ENCODE measurements at places on chromosomes 2 and 18.

DNA sequence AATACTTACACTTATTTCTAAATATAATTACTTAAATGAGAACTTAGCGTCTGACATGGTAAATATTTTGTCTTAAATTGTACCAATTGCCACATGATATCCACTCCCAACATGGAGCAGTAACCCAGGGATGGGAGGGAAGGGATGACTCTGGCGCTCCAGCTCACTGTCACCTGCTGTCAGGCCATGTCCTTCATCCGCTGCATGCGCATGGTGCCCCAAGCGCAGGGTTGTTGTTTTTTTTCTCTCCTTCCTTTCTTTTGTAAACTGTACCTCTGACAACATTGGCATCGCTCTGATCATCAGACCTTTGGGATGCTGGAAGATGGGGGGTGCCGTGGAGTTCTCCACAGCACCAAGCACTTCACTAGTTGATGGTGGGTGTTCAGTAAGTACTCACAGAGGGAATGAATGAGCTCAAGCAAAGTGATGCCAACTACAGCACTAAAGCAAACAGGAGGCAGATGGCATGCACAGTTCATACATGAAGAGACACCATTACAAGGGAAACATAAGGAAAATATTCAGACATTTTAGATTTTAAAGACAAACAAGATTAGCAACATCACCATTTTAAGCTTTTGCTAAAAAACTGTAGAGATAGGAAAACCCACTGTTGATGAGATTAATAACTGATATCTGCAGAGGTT lies 247.8 kb downstream of the GBX2 start:
- no peak for DNase-seq

- no peak for DNase-seq
These were observed 110.1 kb downstream of the RGPD3 start for GRCh38 chr2:106358081-106358480.

- no peak for DNase-seq
These were observed 30.6 kb upstream of the GPD2 start for GRCh38 chr2:156405586-156405985.

GRCh38 chr2:31660812-31661335 lies 80.1 kb upstream of the SRD5A2 start:
- DNase-seq: no peak

DNA sequence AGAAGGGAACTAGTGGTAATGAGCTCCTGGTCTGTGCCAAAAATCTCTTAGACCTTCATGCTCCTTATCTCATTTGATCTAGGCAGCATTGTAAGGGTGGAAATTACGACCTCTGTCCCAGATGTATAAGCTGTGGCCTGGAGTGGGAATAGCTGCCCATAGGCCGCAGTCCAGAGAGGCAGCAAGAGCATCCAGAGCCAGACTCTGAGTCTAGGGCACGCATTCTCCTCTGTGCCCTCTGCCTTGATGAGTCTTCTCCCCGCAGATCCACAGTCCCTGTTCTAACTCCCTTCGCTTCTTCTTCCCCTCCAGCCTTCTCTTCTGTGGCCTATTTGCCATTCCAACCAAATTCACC lies 304.6 kb downstream of the MYCN start:
- DNase-seq: no peak

DNA sequence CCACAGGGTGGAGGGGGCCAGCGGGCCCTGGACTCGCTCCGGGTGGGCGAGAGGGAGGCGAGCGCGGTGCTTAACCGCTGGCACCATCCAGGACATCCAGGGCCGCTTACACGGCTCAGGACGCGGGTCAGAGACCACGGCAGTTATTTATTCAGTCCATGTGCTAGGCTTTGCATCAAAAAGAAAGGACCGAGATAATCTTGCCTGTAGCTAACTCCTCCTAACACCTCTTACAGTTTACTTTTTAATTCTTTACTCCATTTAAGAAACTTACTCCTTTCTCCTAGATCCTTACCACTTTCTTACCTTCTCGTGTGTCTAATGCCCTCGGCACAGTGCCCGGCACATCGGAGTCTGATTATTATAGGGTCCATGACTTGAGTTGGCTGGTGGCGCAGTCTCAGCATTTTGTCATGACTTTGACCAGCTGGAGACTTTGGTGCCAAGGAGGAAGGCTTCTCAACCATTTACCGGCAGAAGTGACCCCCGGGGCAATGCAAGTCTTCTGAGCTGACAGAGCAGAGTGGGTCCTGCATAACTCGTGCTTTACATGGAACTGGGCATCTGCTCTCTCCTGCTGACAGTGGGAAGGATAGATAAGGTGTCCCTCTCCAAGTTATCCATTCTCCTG lies 503 bp downstream of the ANXA4 start:
- no peak for DNase-seq

GRCh38 chr2:174607584-174607983 lies 10.0 kb upstream of the WIPF1 start:
- DNase-seq: no peak

DNA sequence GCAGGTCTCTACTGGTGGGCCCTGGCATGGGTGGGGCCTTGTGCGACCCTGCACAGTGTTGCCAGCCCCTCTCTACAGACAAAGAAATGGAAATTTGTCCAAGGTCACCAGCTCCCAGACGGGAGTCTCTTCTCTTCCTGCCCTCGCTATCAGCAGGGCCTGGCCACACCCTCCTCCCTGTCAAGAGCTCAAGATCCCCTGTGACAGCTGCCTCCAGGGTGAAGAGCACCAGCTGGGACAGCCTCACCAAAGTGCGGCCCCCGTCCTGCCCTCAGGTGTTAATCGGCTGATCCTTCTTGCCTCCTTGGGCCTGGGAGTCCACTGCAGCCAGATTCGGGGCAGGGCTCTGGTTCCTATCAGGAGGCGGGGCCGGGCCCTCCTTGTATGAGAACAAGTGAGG lies 259.1 kb downstream of the TWIST2 start:
- DNase-seq: no peak

DNA sequence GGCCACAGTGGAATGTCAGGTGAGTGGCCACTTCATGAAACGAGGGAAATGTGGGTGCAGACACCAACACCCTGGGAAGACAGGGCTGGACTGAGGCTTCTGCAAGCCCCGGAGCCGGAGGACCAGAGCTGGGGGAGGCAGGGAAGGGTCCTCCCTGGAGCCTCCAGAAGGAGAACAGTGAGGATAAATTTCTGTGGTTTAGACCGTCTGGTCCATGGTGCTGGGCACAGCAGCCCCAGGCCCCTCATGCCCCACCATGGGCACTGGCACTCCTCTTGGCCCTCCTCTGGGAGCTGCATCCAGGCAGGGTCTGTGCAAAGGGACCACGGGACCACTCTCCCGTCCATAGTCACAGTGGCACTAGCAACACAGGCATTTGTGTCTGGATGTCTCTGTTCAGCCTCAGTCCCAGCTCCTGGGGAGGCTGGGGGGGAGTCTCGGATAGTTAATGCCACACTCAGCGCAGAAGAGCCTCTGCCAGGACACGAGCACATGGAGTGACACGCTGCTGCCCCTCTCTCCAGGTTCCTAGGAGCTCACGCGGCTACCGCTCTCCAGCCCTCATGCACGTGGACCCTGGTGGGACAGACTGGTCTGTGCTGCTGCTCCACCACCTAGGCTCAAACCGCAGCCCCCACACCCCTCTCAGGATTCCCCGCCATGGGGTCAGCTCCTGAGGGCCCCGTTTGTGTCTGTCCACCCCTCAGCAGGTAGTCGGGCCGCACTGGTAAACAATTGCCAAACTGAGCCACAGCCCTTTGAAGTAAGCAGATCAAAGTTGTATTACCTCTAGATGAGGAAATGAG lies 305.9 kb upstream of the SALL3 start:
- DNase-seq: no peak

DNA sequence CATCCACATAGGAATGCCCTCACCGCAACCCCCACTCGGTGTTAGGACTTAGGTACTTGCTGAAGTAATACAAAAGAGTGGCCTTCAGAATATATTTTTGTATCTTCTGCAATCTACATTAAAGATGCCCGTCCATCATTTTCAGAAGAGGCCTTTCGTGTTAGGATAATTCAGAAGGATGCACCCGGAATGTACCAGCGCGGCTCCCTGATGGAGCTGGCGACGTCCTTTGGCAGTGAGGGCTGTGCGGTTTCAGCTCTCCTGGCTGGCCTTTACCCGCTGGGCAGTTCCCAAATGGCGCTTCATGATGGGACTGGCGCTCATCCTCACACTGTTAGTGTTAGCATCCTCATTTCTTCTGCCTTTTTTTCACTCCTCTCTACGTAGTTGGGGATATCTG lies 15.3 kb downstream of the TWIST2 start:
- no peak for DNase-seq

DNA sequence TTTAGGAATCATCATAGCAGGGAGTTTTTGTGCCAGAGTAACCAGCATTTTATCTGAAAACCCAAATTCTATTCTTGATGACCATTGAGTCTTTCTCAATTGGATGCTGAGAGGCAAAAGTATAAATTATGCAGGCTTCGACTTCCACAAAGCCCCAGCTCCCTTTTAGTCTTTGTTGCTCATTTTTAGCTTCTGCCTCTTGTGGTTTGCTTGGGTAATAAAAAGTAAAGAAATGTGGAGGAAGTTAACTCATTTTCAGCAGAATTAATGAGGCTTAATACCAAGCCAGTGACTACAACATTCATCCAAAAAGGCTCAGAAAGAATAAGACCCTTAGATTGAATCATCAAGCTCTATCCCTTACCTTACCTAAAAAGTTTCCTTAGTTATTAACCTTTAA lies 18.6 kb downstream of the ERMN start:
- no peak for DNase-seq

- no peak for DNase-seq
These were observed 118.5 kb upstream of the SALL3 start for GRCh38 chr18:78861116-78861515.

DNA sequence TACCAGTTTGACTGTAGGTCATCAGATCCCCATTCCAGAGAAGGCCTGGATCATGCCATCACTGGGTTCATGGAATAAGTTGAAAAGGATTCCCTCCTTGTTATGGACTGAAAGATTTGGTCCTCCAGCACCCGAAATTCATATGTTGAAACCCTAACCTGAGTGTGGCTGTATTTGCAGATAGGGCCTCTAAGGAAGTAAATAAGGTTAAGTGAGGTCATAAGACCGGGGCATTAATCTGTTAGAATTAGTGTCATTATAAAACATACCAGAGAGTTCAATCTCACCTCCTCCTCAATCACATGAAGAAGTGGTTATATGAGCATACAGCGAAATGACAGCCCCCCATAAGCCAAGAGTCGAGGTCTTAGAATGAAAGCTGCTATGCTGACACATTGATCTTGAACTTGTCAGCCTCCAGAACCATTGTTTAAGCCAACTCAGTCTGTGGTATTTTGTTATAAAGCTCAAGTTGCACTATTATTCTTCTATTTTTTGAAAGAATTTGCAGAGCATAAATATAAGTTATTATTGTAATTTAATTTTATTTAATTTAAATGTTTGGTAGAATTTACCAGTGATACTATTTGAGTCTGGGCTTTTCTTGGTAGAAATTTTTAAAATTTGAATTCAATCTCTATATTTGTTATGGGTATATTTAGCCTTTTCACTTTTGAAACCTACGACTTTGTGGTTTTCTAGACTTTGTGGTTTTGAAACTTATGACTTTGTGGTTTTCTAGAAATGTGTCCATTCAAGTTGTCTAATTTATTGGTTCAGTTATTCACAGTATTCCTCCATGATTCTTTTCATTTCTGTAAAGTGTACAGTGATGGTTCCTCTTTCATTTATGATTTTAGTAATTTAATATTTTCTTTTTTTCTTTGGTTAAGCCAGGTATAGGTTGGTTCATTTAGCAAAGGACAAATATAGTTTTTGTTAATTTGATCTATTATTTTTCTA lies 1206.7 kb upstream of the CDH2 start:
- DNase-seq: no peak

- DNase-seq: no peak
These were observed 77.8 kb downstream of the RDH14 start for GRCh38 chr2:18482666-18483065.

DNA sequence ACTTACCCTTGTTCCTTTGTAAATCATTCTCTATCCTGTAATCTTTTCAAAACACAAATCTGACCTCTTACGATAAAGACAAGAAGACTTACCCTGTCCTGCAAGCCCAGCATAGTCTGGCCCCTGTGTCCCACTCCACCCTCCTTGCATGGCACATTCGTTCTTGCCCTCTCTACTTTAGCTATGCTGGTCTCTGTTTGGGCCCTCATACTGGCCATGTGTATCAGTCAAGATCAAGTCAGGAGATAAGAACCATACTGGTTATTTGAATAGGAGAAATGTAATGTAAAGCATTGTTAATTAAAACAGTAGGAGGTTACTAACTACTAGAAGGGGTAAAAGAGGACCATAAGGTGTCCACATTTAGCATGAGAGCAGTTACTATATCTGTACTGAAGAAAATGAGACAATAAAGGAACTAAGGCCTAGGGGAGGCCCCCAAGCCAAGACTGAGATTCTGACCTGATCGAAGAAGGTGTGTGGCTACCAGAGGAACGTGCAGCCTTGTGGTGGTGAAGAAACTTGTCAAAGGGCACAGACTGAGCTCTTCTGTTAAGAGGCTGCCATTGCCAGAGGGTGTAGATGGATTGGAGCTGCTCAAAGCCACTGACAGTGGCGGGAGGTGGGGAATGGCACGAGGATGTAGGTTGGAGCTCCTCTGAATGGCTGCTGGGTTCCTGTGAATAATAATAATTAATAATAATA lies 80.8 kb downstream of the KCTD18 start:
- DNase-seq: no peak

- DNase-seq: peak; percentile 72
These were observed 114.8 kb upstream of the PTPRM start for GRCh38 chr18:7452331-7452730.

GRCh38 chr2:2107627-2108026 lies 223.4 kb downstream of the MYT1L start:
- DNase-seq: no peak

DNA sequence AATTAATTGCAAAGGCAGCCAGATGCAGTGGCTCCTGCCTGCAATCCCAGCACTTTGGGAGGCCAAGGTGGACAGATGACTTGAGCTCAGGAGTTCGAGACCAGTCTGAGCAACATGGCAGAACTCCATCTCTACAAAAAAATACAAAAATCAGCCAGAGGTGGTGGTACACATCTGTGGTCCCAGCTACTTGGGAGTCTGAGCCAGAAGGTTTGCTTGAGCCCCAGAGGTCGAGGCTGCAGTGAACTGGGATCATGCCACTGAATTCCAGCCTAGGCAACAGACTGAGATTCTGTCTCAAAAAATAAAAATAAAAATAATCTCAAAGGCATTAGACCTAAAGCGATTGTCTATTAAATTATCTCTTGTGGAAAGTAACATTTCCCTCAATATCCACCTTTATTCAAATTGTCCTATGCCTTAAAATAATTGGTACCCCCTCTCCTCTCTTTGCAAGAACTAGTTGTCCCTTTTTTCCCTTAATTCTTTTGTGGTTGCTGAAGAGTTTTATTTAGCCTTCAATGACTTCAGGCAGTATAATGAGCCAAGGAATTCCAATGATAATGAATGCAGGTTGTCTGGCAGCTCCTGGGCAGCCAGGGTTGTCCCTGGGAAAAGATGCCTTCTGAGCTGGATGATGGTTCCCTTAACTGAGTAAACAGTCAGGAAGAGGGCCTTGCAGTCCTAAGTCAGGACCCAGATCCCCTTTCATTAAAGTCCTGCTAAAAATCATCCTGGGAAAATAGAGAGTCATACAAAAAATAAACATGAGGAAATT lies 32.2 kb downstream of the GPR75 start:
- no peak for DNase-seq
